Thyroid gland (tissue), 4 donors: ENCODE measurements at places on chromosomes 1 and 21. TPM values are rescaled to one million over a fixed set of nuclear protein-coding genes. Genes with fewer than 3 reads are reported as not detected.

OLIG2 gene
- not detected for total RNA-seq

WNT3A gene
- total RNA-seq, result not detected

SH2D1B gene
- total RNA-seq, result not detected

RORC gene
- 32.1 TPM for total RNA-seq

PRAMEF2 gene
- not detected for total RNA-seq

C1orf141 gene
- total RNA-seq, result not detected

MFAP2 gene
- 21.1 TPM for total RNA-seq

TMPRSS2 gene
- total RNA-seq, result 47.3 TPM

NKAIN1 gene
- total RNA-seq, result not detected

GRCh38 chr1:31790641-31791091, 25.2 kb downstream of the SPOCD1 start:
- no peak overlapping the region for H3K27ac ChIP-seq
- H3K27me3 ChIP-seq, result no peaks in the 10 kb centered on the region
- no peak for DNase-seq
- H3K36me3 ChIP-seq, result no peaks in the 10 kb centered on the region

DNA sequence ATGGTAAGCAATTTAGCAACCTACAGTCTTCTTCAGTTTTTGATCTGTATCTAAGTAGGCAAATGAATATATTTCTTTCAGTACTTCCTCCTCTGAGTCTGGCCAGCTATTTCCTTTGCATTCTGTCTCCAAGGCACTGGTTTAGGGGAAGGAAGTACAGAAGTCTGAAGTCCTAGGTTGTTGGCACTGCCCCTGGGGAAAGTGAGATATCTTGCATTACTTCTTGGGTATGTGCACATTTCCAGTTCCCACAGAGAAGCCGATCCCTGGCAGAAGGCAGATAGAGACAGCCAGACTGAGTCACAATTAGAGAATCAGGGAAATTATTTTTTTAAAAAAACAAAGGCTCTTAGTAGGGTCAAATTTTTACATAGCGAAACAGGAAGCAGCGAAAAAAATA, 98.8 kb downstream of the RASAL2 start:
- H3K27me3 ChIP-seq, result no peaks in the 10 kb centered on the region
- H3K4me3 ChIP-seq, result no peak overlapping the region
- H3K4me1 ChIP-seq, result no peaks in the 10 kb centered on the region
- H3K36me3 ChIP-seq, result no peaks in the 10 kb centered on the region
- DNase-seq, result no peak

DNA sequence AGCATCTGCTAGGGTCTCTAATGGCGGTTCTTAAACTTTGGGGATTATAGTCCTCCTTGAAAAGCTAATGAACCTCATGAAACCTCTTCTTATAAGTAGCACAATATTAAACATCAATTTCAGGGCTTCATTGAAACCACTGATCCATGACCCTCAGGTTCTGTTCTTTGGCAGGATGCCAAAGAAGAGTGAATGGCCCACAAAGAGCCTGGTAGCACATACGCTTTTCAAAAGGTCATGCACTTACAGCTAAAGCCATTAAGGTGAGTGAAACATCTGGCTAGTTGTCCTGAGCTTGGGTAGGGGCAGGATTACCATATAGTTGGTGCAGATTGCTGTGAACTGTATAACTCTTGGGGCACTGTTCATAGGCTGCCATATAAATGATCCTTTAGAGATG, 42.3 kb downstream of the MDM4 start:
- no peak overlapping the region for H3K4me3 ChIP-seq
- H3K4me1 ChIP-seq, result peaks cover 32% of the 10 kb centered on the region
- no peak for DNase-seq
- H3K27me3 ChIP-seq, result no peaks in the 10 kb centered on the region

DNA sequence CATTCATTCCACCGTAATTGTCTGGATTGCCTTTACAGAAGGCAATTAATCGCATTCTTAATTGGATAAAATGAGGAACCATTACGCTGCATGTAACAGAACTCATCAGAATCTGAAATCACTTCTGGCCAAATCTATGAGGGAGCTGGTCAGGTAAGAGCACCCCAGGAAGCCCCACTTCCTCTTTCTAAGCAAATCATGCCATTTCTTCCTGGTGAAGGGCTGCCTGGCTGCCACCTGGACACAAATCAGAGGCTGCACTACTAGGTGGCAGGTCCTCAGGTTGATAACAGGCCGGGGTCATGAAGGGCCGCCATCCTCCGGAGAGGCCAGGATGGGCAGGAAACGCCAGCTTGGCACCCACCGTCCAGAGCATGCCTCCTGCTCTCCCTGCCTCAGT, 73.7 kb downstream of the CAPZB start:
- no peaks in the 10 kb centered on the region for H3K27me3 ChIP-seq
- no peak for DNase-seq
- H3K4me3 ChIP-seq, result no peak overlapping the region
- no peaks in the 10 kb centered on the region for H3K36me3 ChIP-seq
- peaks cover 41% of the 10 kb centered on the region for H3K4me1 ChIP-seq
- no peak overlapping the region for H3K27ac ChIP-seq

GRCh38 chr1:113021430-113022085, 51.4 kb upstream of the LRIG2 start:
- no peaks in the 10 kb centered on the region for H3K27me3 ChIP-seq
- no peak overlapping the region for H3K4me3 ChIP-seq
- no peaks in the 10 kb centered on the region for H3K36me3 ChIP-seq
- no peaks in the 10 kb centered on the region for H3K4me1 ChIP-seq
- no peak overlapping the region for H3K27ac ChIP-seq

DNA sequence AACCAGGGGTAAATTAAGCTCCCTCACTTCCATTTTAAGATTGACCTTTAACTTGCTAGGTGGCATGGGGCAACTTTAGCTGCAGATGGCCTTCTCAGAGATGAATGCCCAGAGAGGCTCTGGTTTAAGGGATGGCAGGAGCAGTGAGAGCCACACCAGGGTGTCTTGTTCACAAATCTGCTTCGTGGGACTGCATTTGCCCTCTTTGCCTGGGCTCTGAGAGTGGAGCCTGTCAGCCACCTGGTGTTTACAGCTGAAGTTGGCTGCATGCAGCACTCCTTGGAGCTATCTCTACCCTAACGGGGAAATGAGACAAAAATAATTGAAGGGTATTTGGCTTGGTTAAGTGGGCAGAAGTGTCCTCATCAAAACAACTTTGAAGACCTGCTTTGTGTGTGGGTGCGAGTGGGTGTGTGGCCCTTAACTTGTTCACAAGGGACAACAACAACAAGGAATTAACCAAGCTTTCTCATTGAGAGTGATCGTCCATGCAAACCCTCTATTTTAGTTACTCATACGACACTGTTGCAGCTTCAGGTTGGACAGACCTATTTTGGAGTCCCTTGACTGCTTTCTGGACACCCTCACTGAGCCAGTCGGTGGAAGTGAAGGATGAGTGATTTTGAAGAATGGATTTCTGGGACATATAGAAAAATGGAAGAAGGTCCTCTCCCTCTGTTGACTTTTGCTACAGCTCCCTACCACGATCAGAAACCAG, 29.8 kb downstream of the PGM1 start:
- H3K4me1 ChIP-seq, result peaks cover 10% of the 10 kb centered on the region
- H3K36me3 ChIP-seq, result no peaks in the 10 kb centered on the region
- no peak overlapping the region for H3K27ac ChIP-seq
- DNase-seq, result no peak
- no peaks in the 10 kb centered on the region for H3K27me3 ChIP-seq
- H3K4me3 ChIP-seq, result no peak overlapping the region

- no peak overlapping the region for H3K4me3 ChIP-seq
- H3K27ac ChIP-seq, result no peak overlapping the region
- no peaks in the 10 kb centered on the region for H3K27me3 ChIP-seq
- no peaks in the 10 kb centered on the region for H3K4me1 ChIP-seq
- H3K36me3 ChIP-seq, result no peaks in the 10 kb centered on the region
Observed at GRCh38 chr1:84525779-84526178, 19.4 kb upstream of the GNG5 start.

GRCh38 chr1:90501281-90501680, 215.8 kb downstream of the BARHL2 start:
- H3K27me3 ChIP-seq, result no peaks in the 10 kb centered on the region
- no peak overlapping the region for H3K27ac ChIP-seq
- H3K36me3 ChIP-seq, result no peaks in the 10 kb centered on the region

GRCh38 chr1:214632091-214632490, 29.1 kb downstream of the CENPF start:
- no peaks in the 10 kb centered on the region for H3K4me1 ChIP-seq
- no peak for DNase-seq
- H3K36me3 ChIP-seq, result no peaks in the 10 kb centered on the region
- no peak overlapping the region for H3K4me3 ChIP-seq

GRCh38 chr21:44299085-44299457, 782 bp upstream of the PFKL start:
- DNase-seq, result no peak
- peak overlapping the region; percentile 94 for H3K4me3 ChIP-seq
- no peaks in the 10 kb centered on the region for H3K27me3 ChIP-seq
- no peaks in the 10 kb centered on the region for H3K36me3 ChIP-seq

GRCh38 chr1:167912294-167912693, 1.6 kb downstream of the ADCY10 start:
- no peak overlapping the region for H3K27ac ChIP-seq
- no peak for DNase-seq
- H3K27me3 ChIP-seq, result no peaks in the 10 kb centered on the region
- H3K36me3 ChIP-seq, result no peaks in the 10 kb centered on the region

GRCh38 chr1:75764057-75764655, 21.9 kb upstream of the RABGGTB start:
- H3K4me1 ChIP-seq, result no peaks in the 10 kb centered on the region
- H3K27ac ChIP-seq, result no peak overlapping the region
- no peaks in the 10 kb centered on the region for H3K36me3 ChIP-seq
- no peak overlapping the region for H3K4me3 ChIP-seq

GRCh38 chr1:153880962-153881361, 41.8 kb downstream of the GATAD2B start:
- no peak overlapping the region for H3K4me3 ChIP-seq
- peaks cover 36% of the 10 kb centered on the region for H3K4me1 ChIP-seq
- peak overlapping the region; percentile 58 for H3K27ac ChIP-seq
- H3K27me3 ChIP-seq, result no peaks in the 10 kb centered on the region
- no peaks in the 10 kb centered on the region for H3K36me3 ChIP-seq
- peak; percentile 96 for DNase-seq

GRCh38 chr1:94199398-94199797, 38.0 kb downstream of the ARHGAP29 start:
- no peaks in the 10 kb centered on the region for H3K27me3 ChIP-seq
- H3K36me3 ChIP-seq, result peaks cover 24% of the 10 kb centered on the region
- H3K4me1 ChIP-seq, result no peaks in the 10 kb centered on the region
- no peak overlapping the region for H3K27ac ChIP-seq

DNA sequence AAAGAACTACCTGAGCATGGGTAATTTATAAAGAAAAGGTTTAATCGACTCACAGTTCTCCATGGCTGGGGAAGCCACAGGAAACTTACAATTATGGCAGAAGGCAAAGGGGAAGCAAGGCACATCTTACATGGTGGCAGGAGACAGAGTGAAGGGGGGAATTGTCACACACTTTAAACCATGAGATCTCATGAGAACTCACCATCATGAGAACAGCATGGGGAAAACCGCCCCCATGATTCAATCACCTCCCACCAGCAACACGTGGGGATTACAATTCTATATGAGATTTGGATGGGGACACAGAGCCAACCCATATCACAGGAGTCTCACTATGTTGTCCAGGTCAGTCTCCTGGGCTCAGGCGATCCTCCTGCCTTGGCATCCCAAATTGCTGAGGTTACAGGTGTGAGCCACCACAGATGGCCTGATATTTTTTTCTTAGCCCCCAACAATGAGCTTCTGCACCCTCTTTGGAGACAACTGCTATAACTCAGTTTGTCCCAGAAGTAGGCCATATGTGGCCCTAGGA, 22.5 kb upstream of the MORC3 start:
- no peaks in the 10 kb centered on the region for H3K36me3 ChIP-seq
- no peak overlapping the region for H3K4me3 ChIP-seq
- no peak overlapping the region for H3K27ac ChIP-seq
- no peak for DNase-seq
- H3K27me3 ChIP-seq, result no peaks in the 10 kb centered on the region

DNA sequence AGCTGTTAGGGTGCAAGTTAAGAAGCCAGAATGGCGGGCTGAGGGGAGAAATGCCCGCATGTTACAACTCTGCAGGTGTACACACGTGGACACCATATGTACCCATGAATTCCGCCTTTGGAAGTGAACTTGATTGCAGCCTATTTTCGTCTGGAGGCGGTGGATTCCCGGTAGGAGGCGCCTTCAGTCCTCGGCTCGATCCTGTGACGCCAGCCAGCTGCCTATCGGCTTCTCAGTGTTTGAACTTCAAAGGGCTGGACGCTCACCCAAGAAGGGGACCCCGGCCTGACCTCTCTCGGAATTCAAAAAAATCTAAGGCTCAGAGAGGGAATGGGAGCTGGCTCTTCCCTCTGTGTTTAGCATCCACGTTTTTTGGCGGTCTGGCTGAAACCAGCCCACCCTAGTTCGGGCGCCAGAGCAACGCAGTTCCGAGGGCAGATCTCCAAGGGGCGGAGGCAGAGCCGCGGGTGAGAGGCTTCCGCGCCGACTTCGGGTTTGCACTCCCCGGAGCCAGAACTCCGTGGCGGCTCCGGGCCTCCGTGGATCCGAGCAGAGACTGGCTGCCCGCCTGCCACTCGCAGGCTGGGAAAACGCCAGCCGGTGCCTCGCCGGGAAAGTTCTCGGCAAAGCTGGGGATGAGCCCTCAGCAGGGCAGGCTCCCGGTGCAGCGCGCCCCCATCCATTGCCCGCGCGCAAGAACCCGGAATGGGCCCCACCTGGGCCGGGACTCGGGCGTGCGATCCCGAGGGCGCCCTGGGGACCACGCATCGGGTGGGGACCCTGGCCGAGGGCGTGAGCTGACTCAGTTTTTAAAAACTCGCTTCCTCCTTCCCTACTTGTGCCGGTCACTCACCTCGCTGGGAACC, 996 bp upstream of the TMEM51 start:
- DNase-seq, result peak; percentile 84
- H3K36me3 ChIP-seq, result no peaks in the 10 kb centered on the region
- peak overlapping the region; percentile 44 for H3K4me3 ChIP-seq
- H3K4me1 ChIP-seq, result no peaks in the 10 kb centered on the region
- no peaks in the 10 kb centered on the region for H3K27me3 ChIP-seq

DNA sequence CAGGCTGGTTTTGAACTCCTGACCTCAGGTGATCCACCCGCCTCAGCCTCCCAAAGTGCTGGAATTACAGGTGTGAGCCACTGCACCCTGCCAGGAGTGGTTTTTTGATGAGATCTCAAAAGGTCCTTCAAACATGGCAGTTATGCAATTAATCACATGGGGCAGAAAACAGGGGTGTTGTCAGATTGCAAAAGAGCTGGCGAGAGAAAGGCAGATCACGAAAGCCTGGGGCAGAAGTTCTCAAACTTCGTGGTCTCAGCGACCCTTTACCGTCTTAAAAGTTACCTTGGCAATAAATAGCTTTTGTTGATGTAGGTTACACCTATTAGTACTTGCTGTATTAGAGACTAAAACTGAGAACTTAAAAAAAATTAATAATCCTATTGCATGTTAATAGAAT, 16.1 kb downstream of the CNR2 start:
- no peak overlapping the region for H3K4me3 ChIP-seq
- H3K4me1 ChIP-seq, result peaks cover 5% of the 10 kb centered on the region
- H3K36me3 ChIP-seq, result no peaks in the 10 kb centered on the region
- no peaks in the 10 kb centered on the region for H3K27me3 ChIP-seq
- no peak overlapping the region for H3K27ac ChIP-seq
- DNase-seq, result peak; percentile 27

- H3K27ac ChIP-seq, result no peak overlapping the region
- H3K27me3 ChIP-seq, result no peaks in the 10 kb centered on the region
- peaks cover 16% of the 10 kb centered on the region for H3K4me1 ChIP-seq
- no peaks in the 10 kb centered on the region for H3K36me3 ChIP-seq
- H3K4me3 ChIP-seq, result no peak overlapping the region
Observed at GRCh38 chr1:237748171-237748960, 142.4 kb downstream of the ZP4 start.

- no peaks in the 10 kb centered on the region for H3K4me1 ChIP-seq
- H3K4me3 ChIP-seq, result no peak overlapping the region
- DNase-seq, result no peak
Observed at GRCh38 chr1:50156241-50157010, 47.7 kb downstream of the ELAVL4 start.
